ENCODE measurements at places on chromosomes 3 and 15. TPM values are rescaled to one million over a fixed set of nuclear protein-coding genes. Genes with fewer than 3 reads are reported as not detected.

- DNase-seq, result no peak
- H3K4me3 ChIP-seq, result no peak overlapping the region
- H3K36me3 ChIP-seq, result no peaks in the 10 kb centered on the region
- no peak overlapping the region for H3K27ac ChIP-seq
These were observed 7.4 kb downstream of the ZFAND6 start for GRCh38 chr15:80066912-80067311.

DNA sequence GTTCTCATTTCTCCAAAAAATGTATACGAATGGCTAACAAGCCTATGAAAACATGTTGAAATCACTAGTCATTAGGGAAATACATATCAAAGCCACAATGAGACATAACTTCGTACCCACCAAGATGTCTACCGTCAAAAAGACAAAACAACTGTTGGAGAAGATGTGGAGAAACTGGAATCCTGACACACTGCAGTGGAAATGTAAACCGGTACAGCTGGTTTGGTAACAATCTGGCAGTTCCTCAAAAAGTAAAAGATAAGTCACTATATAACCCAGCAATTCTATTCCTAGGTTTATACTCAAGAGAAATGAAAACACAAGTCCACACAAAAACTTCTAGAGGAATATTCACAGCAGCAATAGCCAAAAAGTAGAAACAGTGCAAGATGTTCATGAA, 7.0 kb downstream of the SCAPER start:
- no peak overlapping the region for H3K27ac ChIP-seq
- H3K4me1 ChIP-seq, result peaks cover 8% of the 10 kb centered on the region

- no peaks in the 10 kb centered on the region for H3K27me3 ChIP-seq
- no peaks in the 10 kb centered on the region for H3K4me1 ChIP-seq
- DNase-seq, result no peak
- no peaks in the 10 kb centered on the region for H3K36me3 ChIP-seq
- no peak overlapping the region for H3K4me3 ChIP-seq
These were observed 28.8 kb downstream of the KNG1 start for GRCh38 chr3:186746008-186746407.

DNA sequence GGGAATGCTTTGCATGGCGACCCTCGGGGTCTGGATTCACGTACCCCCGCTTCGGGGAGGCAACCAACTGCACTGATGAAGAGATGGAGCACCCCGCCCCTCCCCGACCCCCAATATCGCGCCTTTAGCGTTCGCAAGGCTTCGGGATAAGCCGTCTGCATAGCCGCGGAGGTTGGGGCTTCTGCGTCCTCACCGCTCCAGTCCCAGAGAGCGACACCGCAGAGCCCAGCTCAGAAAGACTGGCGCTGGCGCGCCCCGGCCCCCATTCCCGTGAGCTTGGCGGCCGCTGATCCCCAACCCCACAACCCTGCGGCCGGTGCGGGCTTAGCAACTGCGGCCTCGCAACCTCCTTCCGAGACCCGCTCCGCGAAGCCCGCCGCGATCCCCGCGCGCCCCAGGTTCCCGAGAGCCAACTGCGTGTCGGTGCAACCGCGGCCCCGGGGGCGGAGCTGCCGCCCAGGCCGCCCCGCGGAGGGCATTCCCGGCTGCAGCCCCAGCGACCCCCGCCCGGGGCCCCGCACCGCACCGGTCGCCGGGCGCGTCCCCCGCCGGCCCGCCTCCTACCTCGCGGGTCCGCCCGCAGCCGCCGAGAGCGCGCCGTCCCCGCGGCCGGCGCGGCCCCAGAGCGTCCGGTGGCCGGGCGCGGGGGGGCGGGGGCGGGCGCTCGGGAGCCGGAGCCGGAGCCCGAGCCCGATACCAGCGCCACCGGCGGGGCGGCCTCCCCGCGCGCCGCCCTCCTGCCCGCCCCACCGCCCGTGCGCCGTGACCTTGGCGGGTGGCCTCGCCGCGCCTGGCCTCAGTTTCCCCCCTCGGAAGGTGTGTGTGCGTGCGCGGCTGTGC, 79.5 kb downstream of the IQSEC1 start:
- H3K4me1 ChIP-seq, result peaks cover 62% of the 10 kb centered on the region
- peak overlapping the region; percentile 69 for H3K27ac ChIP-seq
- peak; percentile 22 for DNase-seq
- peak overlapping the region; percentile 84 for H3K4me3 ChIP-seq

GRCh38 chr15:57866149-57866736, 159.7 kb downstream of the POLR2M start:
- peak; percentile 14 for DNase-seq
- H3K4me3 ChIP-seq, result no peak overlapping the region
- H3K27ac ChIP-seq, result no peak overlapping the region
- no peaks in the 10 kb centered on the region for H3K36me3 ChIP-seq
- H3K27me3 ChIP-seq, result peaks cover 8% of the 10 kb centered on the region

DNA sequence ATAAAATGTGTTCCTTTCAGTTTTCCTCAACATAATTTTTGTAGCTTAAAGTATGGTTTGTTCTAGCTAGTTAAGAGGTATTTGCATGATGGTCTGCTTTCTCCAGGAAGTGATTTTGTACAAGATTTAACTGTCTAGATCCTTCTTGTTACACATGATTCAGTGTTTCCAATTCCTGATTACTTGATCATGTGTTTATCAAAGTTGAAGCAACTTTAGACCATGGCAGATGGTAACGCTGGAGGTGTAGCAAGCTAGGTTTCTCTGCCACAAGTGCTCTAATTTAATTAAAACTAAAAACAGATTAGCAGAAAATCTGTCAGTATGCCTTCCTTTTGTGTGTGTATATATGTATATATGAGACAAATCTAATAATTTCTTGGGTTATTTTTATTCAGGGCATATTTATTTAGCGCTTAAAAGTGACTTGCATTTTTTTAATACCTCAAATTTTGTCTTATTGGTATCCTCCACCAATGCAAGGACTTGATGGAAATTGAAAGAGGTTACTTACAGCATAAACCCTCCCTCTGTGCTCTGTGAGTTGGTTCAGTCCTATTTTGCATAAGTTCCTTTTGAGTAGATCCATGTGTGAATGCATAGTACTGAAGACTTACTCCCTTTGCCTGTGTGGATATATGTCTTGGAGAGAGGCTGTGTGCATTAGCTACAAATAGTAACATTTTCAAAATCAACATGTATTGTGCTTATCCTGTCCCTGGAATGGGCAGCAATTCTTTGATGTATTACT, 157.3 kb upstream of the CGNL1 start:
- no peaks in the 10 kb centered on the region for H3K36me3 ChIP-seq
- H3K4me1 ChIP-seq, result peaks cover 3% of the 10 kb centered on the region
- H3K27me3 ChIP-seq, result no peaks in the 10 kb centered on the region
- no peak overlapping the region for H3K4me3 ChIP-seq
- no peak for DNase-seq
- H3K27ac ChIP-seq, result no peak overlapping the region

- DNase-seq, result no peak
- H3K27me3 ChIP-seq, result no peaks in the 10 kb centered on the region
- H3K4me3 ChIP-seq, result no peak overlapping the region
- no peak overlapping the region for H3K27ac ChIP-seq
These were observed 215.2 kb downstream of the PCCB start for GRCh38 chr3:136465296-136465695.

GRCh38 chr15:77784361-77785292, 151.9 kb upstream of the LINGO1 start:
- no peaks in the 10 kb centered on the region for H3K4me1 ChIP-seq
- no peak for DNase-seq
- H3K4me3 ChIP-seq, result no peak overlapping the region
- no peaks in the 10 kb centered on the region for H3K27me3 ChIP-seq
- no peak overlapping the region for H3K27ac ChIP-seq

DNA sequence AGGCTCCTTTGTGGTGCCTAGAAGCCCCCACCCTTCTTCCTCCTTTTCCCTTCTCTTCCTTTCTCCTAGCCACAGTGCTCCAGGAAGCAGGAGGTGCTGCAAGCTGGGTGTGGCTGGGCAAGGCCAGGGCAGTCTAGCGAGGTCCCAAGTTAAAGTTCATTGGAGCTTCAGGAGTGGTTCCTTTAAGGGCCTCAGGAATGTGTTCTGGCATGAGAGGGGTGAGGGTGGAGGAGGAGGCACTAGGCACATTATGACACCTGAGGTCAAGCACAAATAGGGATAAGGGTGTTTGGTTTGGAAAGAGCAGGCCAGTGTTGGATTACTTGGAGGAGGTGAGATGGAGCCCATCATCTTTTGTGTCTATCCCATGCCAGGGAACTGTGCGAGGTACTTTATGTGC, 258.7 kb downstream of the TLE3 start:
- no peak overlapping the region for H3K4me3 ChIP-seq
- H3K4me1 ChIP-seq, result no peaks in the 10 kb centered on the region
- H3K27me3 ChIP-seq, result no peaks in the 10 kb centered on the region
- no peak for DNase-seq

GRCh38 chr3:101478980-101479379, 34.0 kb downstream of the SENP7 start:
- DNase-seq, result no peak
- no peak overlapping the region for H3K27ac ChIP-seq
- peaks cover 26% of the 10 kb centered on the region for H3K4me1 ChIP-seq
- H3K36me3 ChIP-seq, result peaks cover 7% of the 10 kb centered on the region
- H3K27me3 ChIP-seq, result no peaks in the 10 kb centered on the region

DNA sequence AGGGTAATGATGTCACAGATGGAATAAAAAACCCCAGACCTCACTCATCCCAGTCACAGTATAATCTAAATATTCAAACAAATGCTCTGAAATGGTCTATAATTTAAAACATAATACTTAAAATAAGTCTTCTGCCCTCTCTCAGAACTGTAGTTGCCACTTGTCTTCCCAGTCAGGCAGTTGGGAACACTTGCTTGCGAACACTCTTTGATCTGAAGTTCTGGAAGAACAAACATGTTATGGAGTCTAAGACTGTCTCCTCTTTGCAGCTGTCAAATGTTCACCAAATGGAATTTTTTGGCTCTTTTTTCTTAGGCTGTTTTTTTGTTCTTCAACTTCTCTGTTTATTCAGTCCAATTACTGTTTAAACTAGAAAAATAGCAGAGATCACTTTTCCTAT, 711.1 kb upstream of the GOLIM4 start:
- H3K4me1 ChIP-seq, result no peaks in the 10 kb centered on the region
- no peak for DNase-seq
- H3K36me3 ChIP-seq, result no peaks in the 10 kb centered on the region

- no peak overlapping the region for H3K27ac ChIP-seq
- no peaks in the 10 kb centered on the region for H3K27me3 ChIP-seq
- no peaks in the 10 kb centered on the region for H3K36me3 ChIP-seq
- H3K4me3 ChIP-seq, result no peak overlapping the region
- H3K4me1 ChIP-seq, result peaks cover 2% of the 10 kb centered on the region
These were observed 5.8 kb upstream of the GLCE start for GRCh38 chr15:69154684-69155083.

DNA sequence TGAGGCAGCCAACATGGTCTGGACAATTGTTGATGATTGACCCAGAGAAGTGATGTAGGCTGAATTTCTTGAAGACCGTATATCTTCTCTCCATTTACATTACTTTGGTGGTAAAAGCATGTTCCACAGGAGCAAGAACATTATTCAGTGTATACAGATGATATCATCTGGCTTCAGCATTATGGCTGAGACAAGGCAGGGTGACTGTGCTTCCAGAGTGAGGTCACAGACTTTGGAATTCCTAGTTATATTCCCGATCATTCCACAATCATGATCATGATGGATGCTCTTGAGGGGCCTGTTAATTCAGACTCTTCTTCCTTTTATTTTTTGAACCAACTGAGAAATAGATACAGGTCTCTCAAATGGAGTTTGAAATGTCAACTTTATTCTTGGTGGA, 19.0 kb downstream of the PLS1 start:
- H3K36me3 ChIP-seq, result no peaks in the 10 kb centered on the region
- no peaks in the 10 kb centered on the region for H3K27me3 ChIP-seq
- H3K27ac ChIP-seq, result no peak overlapping the region
- H3K4me1 ChIP-seq, result no peaks in the 10 kb centered on the region
- H3K4me3 ChIP-seq, result no peak overlapping the region

GRCh38 chr3:72338942-72339669, 509.1 kb downstream of the SHQ1 start:
- peaks cover 15% of the 10 kb centered on the region for H3K4me1 ChIP-seq
- H3K4me3 ChIP-seq, result no peak overlapping the region
- DNase-seq, result no peak
- H3K27ac ChIP-seq, result no peak overlapping the region
- H3K36me3 ChIP-seq, result no peaks in the 10 kb centered on the region
- no peaks in the 10 kb centered on the region for H3K27me3 ChIP-seq

Gene ENTPD3
- not detected for total RNA-seq

Gene CHRNA3
- total RNA-seq, result not detected

Gene SENP5
- total RNA-seq, result 44.3 TPM

Gene ROPN1
- total RNA-seq, result not detected
